ENCODE measurements at places on chromosomes 3 and 15.

DNA sequence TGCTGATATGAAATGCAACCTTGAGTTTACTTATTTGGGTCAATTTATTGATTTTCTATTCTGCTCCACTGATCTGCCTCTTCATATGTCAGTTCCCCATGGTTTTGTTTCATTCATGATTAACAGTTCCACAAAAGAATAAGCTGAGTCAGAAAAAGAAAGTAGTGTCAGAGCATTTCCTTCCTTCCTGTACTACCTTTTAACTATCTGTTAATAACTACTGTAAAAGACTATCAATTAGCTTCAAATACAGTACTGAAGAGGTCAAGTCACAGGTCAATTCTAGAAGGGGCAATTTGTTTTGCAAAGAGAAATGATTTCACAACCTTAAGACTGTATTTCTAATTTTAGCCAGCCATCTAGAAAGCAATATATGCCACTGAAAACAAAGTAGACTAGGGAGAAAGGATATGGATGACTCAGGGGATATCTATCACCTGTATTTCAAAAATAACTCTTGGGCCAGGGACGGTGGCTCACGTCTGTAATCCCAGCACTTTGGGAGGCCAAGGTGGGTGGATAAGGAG, 129.5 kb downstream of the TFDP2 start:
- DNase-seq = no peak

DNA sequence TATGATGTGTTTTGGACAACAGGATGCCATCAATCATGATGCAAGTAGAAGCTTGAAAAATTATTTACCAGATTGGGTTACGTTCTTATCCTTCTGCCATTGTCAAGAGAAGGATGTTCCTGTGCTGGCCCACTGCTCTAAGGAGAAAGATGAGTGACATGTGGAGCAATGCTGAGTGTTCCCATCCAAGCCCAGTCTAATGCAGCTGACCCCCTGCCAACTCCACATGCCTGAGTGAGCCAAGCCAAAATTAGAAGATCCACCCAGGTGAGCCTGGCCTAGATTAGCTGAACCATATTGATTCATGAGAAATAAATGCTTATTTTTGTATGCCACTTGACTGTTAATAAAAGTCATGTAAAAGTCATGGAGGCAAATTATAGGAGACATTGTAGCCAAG, 446.5 kb downstream of the CNTN3 start:
- no peak for DNase-seq

GRCh38 chr15:95284492-95284891, 1046.0 kb upstream of the NR2F2 start:
- DNase-seq = no peak

- DNase-seq = no peak
Observed at GRCh38 chr3:193862843-193863242, 269.8 kb downstream of the OPA1 start.

DNA sequence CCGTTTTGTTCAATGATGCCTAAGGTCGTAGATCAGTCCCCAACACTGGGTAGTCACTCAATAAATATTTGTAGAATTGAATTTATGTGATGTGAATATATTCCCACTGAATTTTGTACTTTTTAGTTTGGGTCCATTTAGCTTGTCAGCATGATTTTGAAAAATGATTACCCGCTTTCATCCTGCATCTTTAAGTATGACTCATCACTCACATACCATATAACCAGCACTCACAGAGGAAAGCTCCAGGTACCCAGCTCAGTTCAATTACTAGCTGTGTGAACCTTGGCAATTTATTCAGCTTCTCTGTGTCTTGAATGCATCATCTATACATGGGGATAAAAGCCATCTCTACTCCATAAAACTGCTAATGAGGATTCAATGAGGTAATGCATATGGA, 2.2 kb upstream of the MLF1 start:
- no peak for DNase-seq

DNA sequence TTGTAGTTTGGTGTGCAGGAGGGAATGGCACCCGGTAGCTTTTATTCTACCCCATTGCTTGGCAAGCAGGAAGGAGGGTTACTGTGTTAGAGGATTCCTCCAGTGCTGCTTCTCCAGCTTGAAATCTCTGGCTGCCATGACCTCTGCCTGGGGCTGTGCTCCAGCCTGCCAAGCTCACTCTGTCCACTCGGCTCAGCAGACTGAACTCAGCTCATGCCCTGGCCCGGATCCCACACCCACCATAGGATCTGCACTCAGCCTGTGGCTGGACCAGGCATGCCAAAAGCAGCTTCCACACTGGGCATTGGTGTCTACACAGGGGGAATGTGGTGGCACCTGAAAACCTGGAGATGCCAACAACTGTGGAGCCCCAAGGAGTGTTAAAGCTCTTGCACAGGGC, 26.3 kb downstream of the CLDN16 start:
- no peak for DNase-seq

GRCh38 chr3:155022896-155023295, 57.2 kb upstream of the MME start:
- DNase-seq = no peak

DNA sequence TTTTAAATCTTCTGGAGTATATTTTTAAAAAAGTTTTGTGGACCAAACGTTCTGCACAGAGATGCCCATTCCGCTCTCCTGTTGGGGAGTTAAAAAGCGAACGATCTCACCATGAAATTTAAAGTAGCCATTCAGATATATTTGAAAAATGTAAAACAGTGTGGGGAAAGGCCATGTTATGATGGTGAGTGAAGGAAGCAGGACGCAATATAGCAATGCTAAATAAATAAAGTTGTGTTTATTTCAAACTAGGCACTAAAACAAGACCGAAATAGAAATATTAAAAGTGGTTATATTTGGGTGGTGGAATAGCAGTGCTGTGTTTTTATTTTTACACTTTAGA, 327 bp upstream of the CCDC13 start:
- DNase-seq = no peak

- no peak for DNase-seq
Observed at GRCh38 chr3:52469001-52469400, 13.6 kb downstream of the NISCH start.

GRCh38 chr3:72990701-72991395, 5.8 kb upstream of the PPP4R2 start:
- DNase-seq = no peak

- no peak for DNase-seq
Observed at GRCh38 chr3:67018105-67018788, 20.1 kb downstream of the KBTBD8 start.

GRCh38 chr15:95609096-95609495, 721.4 kb upstream of the NR2F2 start:
- no peak for DNase-seq

- DNase-seq = no peak
Observed at GRCh38 chr3:139280027-139280671, 63.7 kb upstream of the MRPS22 start.

DNA sequence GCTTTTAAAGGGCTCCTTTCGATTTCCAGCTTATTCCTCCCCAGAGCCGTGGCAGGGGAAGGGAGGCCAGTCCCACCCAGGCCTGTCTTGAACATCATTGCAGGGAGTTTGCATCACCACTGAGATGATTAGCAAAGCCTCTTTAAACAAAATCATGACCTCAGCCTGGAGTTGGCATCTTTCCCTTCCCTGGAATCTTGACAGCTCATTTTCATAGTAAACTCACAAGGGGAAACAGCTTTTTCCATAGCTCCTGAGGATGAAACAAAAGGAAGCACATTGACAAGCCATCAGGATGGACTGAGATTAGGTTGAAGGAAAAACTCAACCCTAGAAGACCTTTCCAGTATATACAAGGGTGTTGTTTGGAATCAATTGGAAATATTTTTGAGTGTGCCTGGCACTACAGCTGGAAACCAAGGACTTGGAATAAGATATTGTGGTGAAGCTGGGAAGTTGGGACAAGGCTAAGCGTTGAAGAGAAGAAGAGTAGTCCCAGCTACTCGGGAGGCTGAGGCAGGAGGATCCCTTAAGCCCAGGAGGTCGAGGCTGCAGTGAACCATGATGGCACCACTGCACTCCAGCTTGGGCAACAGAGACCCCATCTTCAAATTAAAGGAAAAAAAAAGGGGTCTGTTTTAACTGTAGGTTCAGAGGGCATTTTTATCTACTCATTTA, 3.1 kb upstream of the LARP6 start:
- peak; percentile 88 for DNase-seq

- DNase-seq = peak; percentile 67
Observed at GRCh38 chr3:197541756-197542539, 13.8 kb downstream of the BDH1 start.

DNA sequence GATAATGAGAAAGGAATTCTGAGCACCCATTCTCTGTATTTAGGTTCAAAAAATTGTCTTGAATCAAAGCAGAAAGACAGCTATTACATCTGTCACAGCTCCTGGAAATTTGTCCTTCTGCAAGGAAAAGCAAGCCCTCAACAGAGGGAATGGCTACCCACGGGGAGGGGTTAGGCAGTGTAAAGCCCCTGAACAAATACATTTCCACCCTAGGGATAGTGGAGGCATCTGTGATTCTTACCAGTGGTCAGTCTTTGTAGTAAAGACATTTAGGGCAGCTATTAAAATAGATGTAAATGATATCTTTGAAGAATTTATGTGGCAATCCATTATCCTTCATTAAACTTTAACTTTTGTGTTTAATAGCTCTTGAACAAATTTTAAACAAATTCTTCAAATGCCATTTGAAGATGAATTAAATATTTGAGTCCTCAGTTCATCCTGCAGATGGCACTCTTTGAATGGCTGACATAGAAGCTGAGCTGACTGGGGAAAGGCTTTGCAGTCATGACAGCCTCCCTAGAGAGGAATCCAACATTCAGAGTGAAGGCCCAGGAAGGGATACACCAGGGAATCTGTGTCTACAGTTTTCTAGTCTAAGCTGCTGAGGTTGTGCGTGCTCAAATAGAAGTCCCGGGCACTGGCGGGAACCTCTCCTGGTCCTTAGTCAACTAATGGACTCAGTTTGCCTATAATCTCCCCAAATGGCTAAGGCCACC, 359.7 kb upstream of the ROPN1 start:
- peak; percentile 41 for DNase-seq

- no peak for DNase-seq
Observed at GRCh38 chr15:68249058-68249713, 19.7 kb upstream of the CLN6 start.

GRCh38 chr3:52108302-52109232, 45.7 kb downstream of the POC1A start:
- DNase-seq = no peak

DNA sequence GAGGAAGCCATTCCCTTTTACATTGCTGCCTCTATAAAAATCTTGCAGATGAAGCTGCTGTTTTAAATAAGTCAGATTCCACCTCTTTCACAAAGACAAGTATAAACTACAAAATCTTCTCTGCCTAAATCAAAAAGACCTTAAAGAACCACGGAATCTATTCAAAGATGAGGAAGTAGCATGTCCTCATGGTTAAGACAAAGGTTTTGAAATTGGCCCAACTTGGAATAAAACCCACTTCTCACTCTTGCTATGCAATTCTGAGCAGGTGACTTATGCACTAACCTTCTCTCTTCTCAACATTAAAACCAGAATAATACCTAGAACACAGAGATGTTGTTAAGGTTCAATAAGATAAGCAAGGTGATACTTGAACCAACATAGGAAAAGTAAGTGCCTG, 97.6 kb downstream of the FOXP1 start:
- DNase-seq = no peak

DNA sequence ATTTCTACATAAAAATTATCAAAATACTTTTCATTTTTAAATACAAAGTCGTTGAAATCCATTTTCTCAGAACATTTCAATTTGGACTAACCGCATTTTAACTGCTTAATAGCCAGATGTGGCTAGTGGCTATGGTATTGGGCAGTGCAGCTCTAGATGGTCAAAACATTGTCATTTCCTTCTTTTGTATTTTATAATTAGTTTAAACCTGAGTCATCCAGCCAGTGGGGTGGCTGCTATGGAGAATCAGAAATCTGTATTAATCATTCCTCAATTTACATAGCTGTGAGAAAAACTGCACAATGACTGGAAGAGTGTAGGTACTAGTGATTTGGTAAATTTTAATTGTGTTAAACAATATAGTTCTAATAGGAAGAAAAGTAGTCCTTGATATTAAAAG, 245.3 kb downstream of the PDZRN3 start:
- no peak for DNase-seq

GRCh38 chr15:99244306-99244705, 5.1 kb downstream of the TTC23 start:
- DNase-seq = no peak

- no peak for DNase-seq
Observed at GRCh38 chr3:41431386-41431785, 232.1 kb downstream of the CTNNB1 start.

DNA sequence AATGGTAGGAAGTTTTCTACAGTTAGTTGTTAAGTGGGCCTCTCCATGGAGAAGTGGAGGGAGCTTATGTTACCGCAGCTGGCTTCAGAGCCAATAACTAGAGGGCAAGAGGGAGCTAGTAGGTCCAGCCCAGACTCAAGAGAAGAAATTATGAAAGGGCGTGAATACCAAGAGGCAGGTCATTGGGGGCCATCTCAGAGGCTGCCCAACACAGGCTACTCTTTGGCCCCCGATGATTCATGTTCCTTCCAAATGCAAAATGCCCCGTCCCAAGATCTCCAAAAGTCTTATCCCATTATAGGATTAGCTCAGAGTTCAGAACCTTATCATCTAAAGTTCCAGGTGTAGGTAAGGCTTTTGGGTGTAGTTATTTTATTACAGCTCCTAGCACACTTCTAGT, 94.5 kb downstream of the FNDC3B start:
- DNase-seq = no peak

DNA sequence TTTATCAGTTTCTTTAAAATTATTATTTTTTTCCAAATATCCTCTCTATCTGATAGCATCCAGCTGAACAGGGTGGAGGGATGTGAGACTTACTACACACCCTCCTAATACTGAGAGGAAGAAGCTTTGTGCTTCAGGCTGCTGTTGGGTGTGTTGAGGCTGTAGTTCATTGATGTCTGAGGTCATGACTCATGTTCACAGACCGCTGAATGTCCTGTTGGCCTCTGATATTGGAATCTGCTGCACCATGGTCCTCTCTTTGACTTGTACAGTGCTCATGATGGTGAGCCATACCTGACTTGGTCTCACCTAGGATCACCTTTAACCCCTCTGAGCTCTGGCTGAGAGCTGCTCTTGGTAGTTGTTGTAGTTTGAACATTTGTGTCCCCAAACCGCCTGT, 302.9 kb downstream of the SATB1 start:
- DNase-seq = no peak

GRCh38 chr15:46222826-46223225, 588.0 kb downstream of the SQOR start:
- DNase-seq = no peak

DNA sequence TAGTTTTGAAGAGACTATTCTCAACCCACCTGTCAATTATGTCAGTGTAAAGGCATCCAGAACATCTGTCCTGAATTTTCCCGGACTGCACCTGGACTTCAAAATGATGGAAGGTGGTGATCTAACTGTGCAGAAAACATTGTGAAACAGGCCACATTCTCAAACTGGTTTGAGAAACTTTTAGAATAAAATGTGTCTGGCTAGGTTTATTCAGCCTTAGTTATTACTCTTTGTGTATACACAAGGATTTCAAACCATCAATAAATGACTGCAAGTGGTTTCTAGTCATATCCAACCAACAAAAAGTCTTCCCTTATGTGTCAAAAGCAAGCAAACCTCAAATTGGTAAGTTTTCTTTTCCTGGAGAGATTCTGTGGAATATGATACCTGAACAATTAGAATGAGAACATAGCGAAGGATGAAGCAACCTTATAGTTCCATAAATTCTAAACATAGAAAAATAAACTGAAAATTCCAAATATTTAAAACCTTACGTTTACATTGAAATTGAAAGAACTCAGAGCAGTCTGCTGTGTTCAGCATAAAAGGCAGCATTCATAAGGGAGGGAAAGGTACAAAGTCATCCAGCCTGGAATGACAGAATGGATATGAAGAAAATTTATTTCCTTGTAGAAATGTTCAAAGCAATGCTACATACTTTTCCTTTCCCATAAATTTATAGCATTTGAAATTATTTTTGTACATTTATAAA, 306.6 kb upstream of the TGFBR2 start:
- no peak for DNase-seq

Data from smooth muscle cell of the brain vasculature (primary cell).